BE2C (cell line): ENCODE measurements at places on chromosomes 3 and 15.

DNA sequence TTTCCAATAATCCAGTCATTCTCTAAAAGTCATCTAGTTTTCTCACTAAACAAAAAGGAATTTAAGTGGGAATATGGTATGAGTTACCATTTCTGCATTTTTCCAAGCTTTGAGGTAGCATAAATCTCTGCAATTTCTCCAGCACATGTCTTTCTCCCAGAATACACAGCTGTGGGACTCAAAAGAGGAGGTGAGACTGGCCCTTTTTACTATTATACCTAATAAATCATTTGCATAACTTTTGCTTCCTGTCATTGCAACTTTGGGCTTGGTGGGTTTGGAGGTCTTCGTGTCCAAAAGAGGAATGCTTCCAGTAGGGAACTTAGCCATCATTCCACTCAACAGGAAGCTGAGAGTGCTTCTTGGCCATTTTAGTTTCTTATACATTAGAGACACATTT lies 94.8 kb downstream of the FMN1 start:
- DNase-seq, result no peak

DNA sequence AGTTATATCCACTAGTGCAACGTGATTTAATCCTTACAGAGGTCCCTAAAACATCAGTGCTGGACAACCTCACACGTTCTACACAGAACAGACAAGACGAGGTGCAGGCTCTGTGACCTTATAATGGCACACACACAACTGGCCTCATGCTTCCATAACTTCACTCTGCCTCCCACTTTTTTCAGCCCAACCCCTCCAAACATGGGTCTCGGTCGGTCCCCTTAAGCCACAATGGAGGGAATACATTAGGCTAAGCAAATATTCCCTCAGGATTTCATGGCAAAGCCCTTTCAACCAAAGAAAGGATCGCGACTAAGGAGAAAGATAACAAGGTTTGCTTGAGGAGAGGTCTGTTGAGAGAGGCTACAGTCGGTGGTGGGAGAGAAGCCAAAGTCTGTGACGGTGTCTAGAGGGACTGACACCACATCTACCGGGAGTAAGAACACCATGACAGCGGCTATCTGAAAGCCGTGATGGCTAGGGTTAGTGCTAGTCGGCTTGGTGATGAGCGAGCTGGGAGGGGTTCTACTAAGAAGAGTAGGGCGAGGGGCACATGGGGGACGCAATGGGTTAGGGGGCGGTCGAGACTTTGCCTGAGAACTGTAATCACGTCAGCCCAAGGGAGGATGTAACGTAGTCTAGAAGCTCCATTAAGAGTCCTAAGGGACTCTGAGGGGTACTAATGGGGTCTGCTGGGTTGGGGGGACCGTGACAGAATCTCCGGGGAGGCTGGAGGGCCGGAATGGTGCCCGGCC lies 1.0 kb downstream of the MYO9A start:
- peak; percentile 37 for DNase-seq

DNA sequence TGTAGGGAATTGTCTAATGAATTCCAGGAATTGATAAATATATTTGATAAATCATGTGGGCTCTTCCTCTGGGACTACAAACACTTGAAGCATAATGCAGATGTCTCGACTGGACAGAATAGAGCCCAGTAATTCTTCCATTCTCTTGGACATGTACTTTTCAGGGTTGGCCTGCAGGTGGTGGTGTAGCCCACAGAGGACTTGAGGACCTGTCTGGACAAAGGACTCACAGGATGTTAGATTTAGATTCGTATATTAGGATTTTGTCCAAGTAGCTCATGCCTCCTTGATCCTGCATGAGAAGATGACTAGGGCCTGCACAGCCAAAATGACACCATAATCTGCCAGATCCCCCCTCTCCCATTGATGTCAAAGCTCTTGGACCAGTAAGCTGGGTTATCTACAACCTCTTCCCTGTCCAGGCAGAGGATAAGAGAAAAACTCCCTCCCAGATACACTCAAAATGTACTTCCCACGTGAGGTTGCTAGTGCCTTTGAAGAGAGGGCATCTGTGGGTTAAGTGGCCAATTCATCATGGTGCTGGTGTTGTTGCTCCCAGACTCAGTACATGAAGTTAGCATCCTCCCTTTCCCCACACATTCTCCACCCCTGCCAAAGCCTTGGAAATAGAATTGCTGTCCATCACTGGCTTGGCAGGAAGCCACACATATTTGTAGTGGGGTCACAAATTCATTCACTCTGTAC lies 88.6 kb upstream of the ZNF280D start:
- DNase-seq, result peak; percentile 75

DNA sequence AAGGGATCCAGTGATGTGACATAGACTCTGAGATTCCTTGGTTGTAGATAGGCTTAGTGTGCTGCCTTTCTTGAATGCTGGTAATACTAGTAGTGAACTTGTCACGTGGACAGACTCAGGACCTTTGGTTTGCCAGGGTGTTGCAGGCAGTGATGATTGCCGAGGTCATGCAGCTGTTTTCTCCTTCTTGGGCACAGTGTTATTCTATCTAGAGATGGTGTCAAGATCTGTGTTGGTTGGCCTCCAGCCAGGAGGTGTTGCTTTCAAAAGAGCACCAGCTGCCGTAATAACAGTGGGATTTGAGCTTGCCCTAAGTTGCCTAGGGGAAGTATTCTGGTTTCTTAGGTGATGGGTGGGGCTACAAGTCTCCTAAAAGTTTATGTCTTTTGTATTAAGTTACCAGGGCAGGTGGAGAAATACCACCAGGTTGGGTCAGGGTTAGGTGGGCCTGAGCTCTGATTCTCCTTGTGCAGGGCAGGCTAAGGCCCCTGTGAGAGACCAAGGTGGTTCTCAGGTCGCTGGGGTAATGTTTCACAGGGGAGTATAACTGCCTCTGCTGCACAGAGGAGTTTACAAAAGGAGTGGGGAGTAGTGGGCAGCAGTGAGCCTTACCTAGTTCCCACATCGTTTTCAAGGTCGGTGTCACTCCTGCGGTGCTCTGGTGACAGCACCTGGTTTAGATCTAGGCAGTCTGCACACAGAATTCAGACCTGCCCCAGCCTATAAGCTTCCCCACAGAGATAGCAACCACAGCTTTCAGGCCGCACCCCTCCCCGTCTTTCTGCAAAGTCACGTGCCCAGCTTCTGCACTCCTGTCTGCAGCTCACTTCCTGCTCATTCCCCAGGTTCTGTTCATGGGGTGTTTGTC lies 350.3 kb downstream of the DOCK3 start:
- DNase-seq, result no peak

GRCh38 chr15:99546441-99547100 lies 19.2 kb upstream of the MEF2A start:
- no peak for DNase-seq

DNA sequence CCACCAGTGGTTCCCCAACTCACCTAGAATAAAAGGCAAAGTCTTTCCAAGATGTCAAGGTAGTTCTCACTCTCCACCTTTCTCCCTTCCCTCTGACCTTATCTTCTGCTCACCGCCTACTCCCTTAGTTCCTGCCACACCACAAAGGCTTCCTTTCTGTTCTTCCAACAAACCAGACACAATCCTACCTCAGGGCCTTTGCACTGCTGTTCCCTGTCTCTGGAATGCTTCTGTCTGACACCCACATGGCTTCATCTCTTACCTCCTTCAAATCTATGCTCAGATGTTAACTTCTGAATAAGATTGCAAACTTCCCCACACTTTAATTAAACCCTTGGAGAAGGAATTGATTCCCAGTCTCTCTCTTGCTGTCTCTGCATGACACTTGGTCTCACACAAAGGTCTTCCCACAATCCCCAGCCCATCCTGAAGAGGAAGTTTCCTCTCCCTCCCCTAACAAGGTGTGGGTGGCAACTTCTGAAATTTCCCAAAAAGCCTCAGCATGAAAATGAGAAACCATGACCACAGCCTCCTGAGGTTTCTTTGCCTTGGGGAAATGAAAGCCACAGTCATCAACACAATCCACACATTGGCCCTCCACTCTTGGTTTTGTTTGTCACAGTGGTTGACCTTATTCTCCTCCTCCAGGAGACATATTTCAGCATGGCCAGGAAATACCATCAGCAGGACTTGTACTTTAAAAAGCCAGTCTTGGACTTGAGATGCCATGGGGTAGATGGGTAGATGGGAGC lies 3.0 kb upstream of the RYK start:
- DNase-seq, result no peak

- no peak for DNase-seq
Measured at GRCh38 chr3:21673393-21673792, 77.6 kb downstream of the ZNF385D start.

GRCh38 chr3:127694467-127695215 lies 21.9 kb downstream of the ABTB1 start:
- peak; percentile 77 for DNase-seq

- DNase-seq, result no peak
Measured at GRCh38 chr3:114404590-114404989, 110.8 kb downstream of the TIGIT start.

GRCh38 chr15:63075984-63076713 lies 33.6 kb downstream of the TPM1 start:
- no peak for DNase-seq

DNA sequence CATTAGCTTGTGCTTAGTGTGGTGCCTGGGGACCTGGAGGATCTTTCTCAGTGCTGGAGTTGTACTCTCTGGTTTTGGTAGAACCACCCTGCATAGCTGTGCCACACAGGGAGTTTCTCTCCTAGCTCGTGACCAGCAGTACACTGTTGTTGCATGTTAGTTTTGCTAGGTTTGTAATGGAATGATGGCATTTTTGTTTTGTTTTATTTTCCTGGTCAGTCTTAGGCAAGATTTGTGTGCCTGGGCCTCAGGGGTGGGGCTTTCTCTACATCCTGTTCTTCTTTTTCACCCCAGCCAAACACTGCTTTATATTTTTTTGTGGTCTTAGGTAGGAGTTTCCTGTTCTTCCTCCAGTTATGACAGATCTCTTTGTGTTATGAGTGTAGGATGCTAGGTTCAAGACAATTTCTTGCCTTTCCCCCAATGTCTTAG lies 534.5 kb upstream of the KCNMB2 start:
- no peak for DNase-seq

DNA sequence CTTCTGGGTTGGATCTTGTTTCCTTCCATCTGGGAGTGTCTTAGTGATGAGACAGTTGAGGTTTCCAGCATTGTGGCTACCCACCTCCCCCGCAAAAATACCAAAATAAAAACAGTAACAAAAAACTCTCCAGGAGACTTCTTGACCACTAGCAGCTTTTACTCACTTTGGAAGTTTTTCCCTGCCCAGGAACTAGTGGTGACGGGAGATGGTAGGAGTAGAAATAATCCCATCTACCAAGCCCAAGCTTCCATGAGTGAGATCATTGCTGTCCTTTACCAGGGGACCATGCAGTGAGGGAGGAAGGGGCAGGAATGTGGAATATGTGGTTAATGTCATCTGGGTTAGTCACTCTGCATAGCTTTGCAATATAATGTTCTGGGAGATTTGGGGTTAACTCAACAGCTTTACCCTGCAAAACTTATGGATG lies 187.7 kb downstream of the ITPR1 start:
- no peak for DNase-seq
